H9 (cell line): ENCODE measurements at places on chromosomes 5 and 9. TPM values are rescaled to one million over a fixed set of nuclear protein-coding genes. Genes with fewer than 3 reads are reported as not detected.

DNA sequence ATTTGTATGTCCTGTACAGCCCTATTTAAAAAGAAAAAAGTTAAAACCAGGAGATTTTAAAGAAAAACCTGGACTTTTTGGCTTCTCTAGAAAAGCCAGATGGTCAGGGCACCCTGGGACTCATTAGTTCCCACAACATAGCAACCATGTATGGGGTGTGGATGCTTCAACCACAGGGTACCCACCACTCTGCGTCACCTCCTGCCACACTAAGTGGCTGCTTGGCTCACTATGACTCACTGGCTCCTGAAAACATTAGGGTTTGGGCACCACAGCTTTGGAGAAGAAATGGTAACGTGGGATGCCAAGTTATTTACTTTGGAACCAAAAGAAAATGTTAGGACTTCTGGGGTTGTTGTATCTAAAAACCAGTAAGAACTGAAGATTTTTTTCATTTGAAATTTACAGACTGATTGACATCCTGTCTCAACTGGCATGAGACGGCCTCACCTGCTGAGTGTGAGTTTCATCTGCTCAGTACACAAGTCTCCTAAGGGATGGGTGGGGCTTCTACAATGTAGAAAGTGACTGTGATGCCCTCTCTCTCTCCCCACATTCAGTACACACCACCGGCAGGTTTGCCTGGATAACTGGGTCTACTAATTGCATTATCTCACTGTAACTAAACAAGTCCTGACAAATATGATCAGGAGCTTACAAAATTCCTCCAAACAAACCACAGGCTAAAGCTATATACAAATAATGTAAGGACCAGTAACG, 103.9 kb downstream of the ESM1 start:
- H3K4me1 ChIP-seq = no peaks in the 10 kb centered on the region
- no peak overlapping the region for H3K27ac ChIP-seq
- peaks cover 7% of the 10 kb centered on the region; the same call in 1 of the 2 replicates for H3K27me3 ChIP-seq
- DNase-seq = no peak

- no peaks in the 10 kb centered on the region for H3K27me3 ChIP-seq
- H3K4me1 ChIP-seq = peaks cover 4% of the 10 kb centered on the region; the same call in 1 of the 2 replicates
- DNase-seq = no peak
- no peak overlapping the region for H3K4me3 ChIP-seq
- H3K27ac ChIP-seq = no peak overlapping the region
These were observed 114.9 kb downstream of the AUH start for GRCh38 chr9:91246846-91247245.

GRCh38 chr5:10779592-10779991, 18.6 kb upstream of the DAP start:
- H3K4me1 ChIP-seq = no peaks in the 10 kb centered on the region
- no peak overlapping the region for H3K4me3 ChIP-seq
- peaks cover 12% of the 10 kb centered on the region; the same call in 1 of the 2 replicates for H3K36me3 ChIP-seq
- no peak overlapping the region for H3K27ac ChIP-seq
- no peak for DNase-seq
- no peaks in the 10 kb centered on the region for H3K27me3 ChIP-seq

- H3K4me3 ChIP-seq = no peak overlapping the region
- H3K27me3 ChIP-seq = no peaks in the 10 kb centered on the region
- H3K4me1 ChIP-seq = no peaks in the 10 kb centered on the region
These were observed 478.6 kb upstream of the C9orf72 start for GRCh38 chr9:28051559-28052503.

- no peaks in the 10 kb centered on the region for H3K36me3 ChIP-seq
- no peak overlapping the region for H3K4me3 ChIP-seq
- no peak for DNase-seq
- no peaks in the 10 kb centered on the region for H3K4me1 ChIP-seq
- H3K27me3 ChIP-seq = no peaks in the 10 kb centered on the region
These were observed 17.2 kb upstream of the GBGT1 start for GRCh38 chr9:133180953-133181352.

- no peaks in the 10 kb centered on the region for H3K27me3 ChIP-seq
- H3K4me1 ChIP-seq = peaks cover 15% of the 10 kb centered on the region
- no peak for DNase-seq
- no peak overlapping the region for H3K4me3 ChIP-seq
- H3K36me3 ChIP-seq = peaks cover 7% of the 10 kb centered on the region
These were observed 4.5 kb downstream of the TJP2 start for GRCh38 chr9:69178583-69179011.

GRCh38 chr5:84032324-84032723, 311.7 kb upstream of the HAPLN1 start:
- no peaks in the 10 kb centered on the region for H3K27me3 ChIP-seq
- H3K4me3 ChIP-seq = no peak overlapping the region
- no peaks in the 10 kb centered on the region for H3K4me1 ChIP-seq
- peaks cover 9% of the 10 kb centered on the region for H3K36me3 ChIP-seq
- DNase-seq = no peak
- H3K27ac ChIP-seq = no peak overlapping the region

DNA sequence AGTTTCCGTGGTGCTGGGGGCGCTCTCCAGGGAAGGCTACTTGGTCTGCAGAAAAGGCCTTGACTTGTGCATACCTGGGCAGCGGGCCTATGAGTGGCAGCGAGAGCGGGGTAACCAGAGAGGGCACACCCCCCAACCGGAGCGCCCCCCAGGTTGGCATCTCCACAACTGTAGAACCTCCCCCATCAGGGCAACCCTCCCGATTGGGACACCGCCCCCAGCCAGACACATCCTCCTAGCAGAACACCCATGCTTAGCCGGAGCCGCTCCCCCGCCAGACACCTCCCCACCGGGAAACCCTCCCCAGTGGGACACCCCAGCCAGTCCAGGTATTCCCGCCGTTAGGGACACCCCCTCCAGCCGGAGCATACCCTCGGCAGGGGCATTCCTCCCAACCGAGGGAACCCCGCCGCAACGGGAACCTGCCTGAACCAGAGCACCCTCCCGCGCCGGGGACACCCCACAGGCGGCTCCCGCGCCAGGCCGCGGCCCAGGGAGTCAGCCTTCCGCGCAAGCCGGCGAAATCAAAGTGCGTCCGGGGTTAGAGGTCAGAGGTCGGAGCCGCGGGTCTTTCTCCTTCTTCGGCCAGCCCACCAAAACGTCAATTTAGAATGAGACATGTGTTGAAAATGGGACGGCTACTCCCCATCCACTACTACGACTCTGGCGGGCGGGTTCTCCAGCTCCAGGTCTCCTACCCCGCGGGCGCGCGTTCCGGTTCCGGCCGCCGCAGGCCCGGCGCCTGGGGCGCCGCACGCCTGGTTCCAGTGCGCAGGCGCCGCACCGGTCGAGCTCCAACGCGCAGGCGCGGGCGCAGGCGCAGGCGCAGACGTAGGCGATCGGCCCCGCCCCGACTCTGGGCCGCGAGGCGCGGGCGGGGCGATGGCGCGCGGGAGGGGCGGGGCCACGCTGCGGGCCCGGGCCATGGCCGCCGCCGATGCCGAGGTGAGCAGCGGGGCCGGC, at the start of gene EHMT1:
EHMT1 (plus strand) TSS at position 901 of the 963 bp plus-strand sequence; CDS start at position 925, 24 bp downstream.
- no peaks in the 10 kb centered on the region; the same call in 1 of the 2 replicates for H3K4me1 ChIP-seq
- peaks cover 13% of the 10 kb centered on the region; the same call in 2 of the 3 replicates for H3K36me3 ChIP-seq

DNA sequence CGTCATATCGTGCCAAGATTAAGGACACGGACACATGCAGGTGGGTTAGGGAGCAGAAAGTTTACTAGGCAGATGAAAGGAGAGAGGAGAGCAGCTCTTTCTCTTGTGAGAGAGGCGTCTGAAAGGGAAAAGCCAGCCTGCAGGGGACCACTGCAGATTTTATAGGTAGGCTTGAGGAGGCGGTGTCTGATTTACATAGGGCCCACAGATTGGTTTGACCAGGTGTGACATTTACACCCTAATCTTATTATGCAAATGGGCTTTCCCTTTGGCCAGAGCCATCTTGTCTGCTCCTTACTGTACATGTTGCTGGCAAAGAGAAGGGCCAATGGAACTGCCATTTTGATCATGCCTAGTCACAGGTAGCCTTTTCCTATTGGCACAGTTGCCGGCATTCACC, 137.2 kb upstream of the TAF11L2 start:
- no peak overlapping the region for H3K4me3 ChIP-seq
- no peak for DNase-seq
- H3K27ac ChIP-seq = no peak overlapping the region
- peaks cover 5% of the 10 kb centered on the region for H3K36me3 ChIP-seq
- H3K4me1 ChIP-seq = no peaks in the 10 kb centered on the region

The TMEM215 gene
- total RNA-seq = 0.28 and 0.33 TPM in 2 replicates

The ELL2 gene
- total RNA-seq = 27.5 and 27.7 TPM in 2 replicates
